ENCODE measurements at places on chromosomes 7 and 10.

- no peak for DNase-seq
These were observed 64.5 kb upstream of the ZMIZ1 start for GRCh38 chr10:79004311-79004710.

DNA sequence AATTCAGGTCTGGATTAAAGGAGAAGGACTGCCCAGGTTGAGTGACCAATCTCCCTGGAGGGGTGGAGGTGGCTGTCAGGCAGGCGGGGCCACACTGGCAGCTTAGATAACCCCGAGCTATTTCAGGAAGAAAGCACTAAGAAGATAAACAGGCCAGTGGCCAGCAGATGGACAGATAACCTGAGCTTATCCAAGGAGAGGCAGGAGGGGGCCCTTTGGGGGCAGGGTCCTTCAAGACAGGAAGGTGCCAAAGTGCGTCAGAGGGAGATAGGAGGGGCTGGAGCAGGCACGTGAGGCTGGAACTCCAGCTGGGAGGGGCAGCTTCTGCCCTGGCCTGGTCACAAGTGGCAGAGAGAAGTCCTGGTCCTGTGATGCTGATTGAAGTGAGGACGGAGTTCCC is 29.8 kb upstream of the PODXL start:
- DNase-seq = no peak

- DNase-seq = no peak
These were observed 55.1 kb downstream of the CUBN start for GRCh38 chr10:17074541-17074847.

GRCh38 chr7:100779359-100779758 is 46.0 kb downstream of the ZAN start:
- no peak for DNase-seq

- DNase-seq = no peak
These were observed 81.4 kb upstream of the GJD4 start for GRCh38 chr10:35523670-35524225.

GRCh38 chr10:23696476-23696875 is 257.6 kb downstream of the OTUD1 start:
- no peak for DNase-seq

DNA sequence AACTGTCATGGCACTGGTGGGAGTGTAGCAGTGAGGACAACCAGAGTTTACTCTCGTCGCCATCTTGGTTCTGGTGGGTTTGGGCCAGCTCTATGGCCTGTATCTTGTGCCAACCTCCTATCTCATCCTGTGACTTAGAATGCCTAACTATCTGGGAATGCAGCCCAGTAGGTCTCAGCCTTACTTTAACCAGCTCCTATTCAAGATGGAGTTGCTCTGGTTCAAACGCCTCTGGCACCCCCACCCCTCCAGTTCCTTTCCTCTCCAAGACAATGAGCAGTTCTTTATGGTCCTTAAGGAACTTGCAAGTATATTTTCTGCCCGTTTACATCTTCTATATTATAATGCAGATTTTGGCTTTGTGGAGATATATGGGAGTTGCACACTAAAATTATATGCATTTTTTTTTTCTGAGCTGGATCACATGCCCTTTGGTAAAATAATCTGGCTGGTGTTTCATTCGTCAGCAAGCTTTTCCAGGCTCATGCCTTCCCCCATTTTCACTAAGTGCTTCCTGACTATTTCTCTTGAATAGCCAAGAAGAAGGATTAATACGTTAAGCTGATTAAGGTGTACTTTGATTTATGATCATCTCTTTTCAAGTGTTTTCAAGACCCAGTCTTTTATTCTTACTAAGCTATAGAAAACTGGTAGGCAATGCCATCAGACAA is 11.2 kb upstream of the WIPF3 start:
- DNase-seq = no peak
